MCF 10A (cell line): ENCODE measurements at places on chromosomes 13 and 19. TPM values are rescaled to one million over a fixed set of nuclear protein-coding genes. Genes with fewer than 3 reads are reported as not detected.

Gene PRODH2
- not detected in 2 replicates for total RNA-seq

Gene KLK3
- not detected in 2 replicates for total RNA-seq

Gene CYP2S1
- not detected in 2 replicates for total RNA-seq

Gene SHD
- total RNA-seq = not detected in 2 replicates

Gene RNF17
- total RNA-seq = not detected in 2 replicates

Gene PLIN5
- total RNA-seq = not detected in 2 replicates

- no peak overlapping the region for H3K27ac ChIP-seq
- peaks cover 5% of the 10 kb centered on the region for H3K4me1 ChIP-seq
- H3K36me3 ChIP-seq = no peaks in the 10 kb centered on the region
- H3K27me3 ChIP-seq = no peaks in the 10 kb centered on the region
- no peak overlapping the region for H3K4me3 ChIP-seq
Observed at GRCh38 chr13:73835138-73835721, 299.0 kb downstream of the KLF12 start.

GRCh38 chr13:95535243-95535642 lies 17.3 kb upstream of the CLDN10 start:
- H3K27ac ChIP-seq = peak overlapping the region; percentile 29
- H3K4me1 ChIP-seq = peaks cover 33% of the 10 kb centered on the region
- DNase-seq = peak; percentile 100
- H3K27me3 ChIP-seq = no peaks in the 10 kb centered on the region
- no peaks in the 10 kb centered on the region for H3K36me3 ChIP-seq

DNA sequence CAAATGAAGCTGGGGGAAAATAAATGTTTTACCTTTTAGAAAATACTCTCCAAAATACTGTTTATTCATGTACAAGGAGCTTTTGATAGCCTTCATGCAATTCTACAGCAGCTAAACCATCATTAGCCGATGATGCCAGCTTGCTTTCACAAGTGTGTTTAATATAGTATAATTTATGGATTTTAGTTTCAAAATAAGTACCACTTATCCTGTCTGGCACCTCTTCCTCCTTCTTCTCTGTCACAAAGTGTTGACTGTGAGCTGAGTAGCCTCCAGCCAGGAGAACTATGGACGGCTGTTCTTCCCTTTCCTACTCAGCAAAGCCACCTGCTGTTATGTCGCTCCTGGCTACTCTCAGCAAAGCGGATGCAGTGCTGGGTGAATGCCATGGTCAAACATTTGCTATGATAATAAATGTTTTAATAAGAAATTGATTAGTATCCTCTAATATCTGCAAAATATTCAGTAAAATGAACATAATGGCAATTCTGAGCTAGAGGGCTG lies 238.2 kb downstream of the LIG4 start:
- H3K36me3 ChIP-seq = no peaks in the 10 kb centered on the region
- no peaks in the 10 kb centered on the region for H3K27me3 ChIP-seq
- DNase-seq = no peak
- no peak overlapping the region for H3K4me3 ChIP-seq
- no peak overlapping the region for H3K27ac ChIP-seq

GRCh38 chr13:43727856-43728255 lies 58.9 kb downstream of the ENOX1 start:
- no peak overlapping the region for H3K27ac ChIP-seq
- H3K4me3 ChIP-seq = no peak overlapping the region

DNA sequence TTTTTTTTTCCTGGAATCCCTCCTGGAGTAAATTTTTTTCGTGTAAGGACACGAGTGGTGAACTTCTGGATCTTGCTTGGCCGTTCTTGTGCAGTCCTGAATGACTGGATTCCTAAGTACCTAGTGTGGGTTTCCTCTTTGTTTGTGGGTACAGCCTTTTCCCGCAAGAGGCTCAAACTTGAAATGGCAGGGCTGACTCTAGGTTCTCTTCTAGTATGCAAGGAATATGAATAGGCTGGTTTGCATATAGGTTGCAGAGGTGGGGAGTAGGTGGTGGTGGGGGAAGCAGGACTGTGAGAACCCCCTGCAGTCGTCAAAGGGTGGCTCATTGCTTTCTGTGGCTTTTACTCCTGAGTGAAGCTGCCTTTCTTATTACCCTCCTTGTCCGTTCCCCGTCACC lies 13.6 kb downstream of the UBAC2 start:
- H3K27ac ChIP-seq = no peak overlapping the region
- H3K4me3 ChIP-seq = no peak overlapping the region
- no peaks in the 10 kb centered on the region for H3K27me3 ChIP-seq
- peaks cover 27% of the 10 kb centered on the region for H3K36me3 ChIP-seq
- peaks cover 11% of the 10 kb centered on the region for H3K4me1 ChIP-seq

DNA sequence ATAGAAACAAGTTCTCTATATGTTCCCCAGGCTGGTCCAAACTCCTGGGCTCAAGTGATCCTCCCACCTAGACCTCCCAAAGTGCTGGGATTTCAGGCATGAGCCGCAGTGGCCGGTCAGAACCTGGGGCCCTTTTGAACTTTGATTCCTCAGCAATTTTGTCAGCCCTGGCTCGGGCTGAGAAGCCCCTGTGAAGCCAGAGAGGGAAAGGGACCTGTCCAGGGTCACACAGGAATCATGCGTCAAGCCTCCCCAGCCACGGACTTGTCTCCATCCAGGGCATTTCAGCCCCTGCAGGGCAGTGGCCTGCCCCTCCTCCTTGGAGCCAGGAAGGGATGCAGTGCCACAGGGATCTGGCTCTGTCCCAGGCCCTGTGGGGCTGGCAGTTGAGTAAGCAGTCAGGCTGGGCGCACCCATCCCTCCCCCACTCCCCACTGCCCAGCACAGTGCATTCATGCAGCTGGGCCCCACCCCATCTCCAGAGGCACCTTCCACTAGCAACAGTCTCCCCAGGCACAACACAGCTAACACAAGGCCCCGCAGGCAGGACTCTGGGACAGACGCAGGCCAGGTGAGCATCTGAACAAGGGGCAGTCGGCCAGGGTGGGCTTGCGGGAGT lies at the start of gene CAPS:
Gene CAPS, plus strand, starts transcription at position 516 of the 619 bp plus-strand sequence. CDS start 153 bp downstream, outside the sequence.
- peaks cover 54% of the 10 kb centered on the region for H3K36me3 ChIP-seq
- peaks cover 6% of the 10 kb centered on the region for H3K4me1 ChIP-seq
- DNase-seq = peak; percentile 79
- H3K27me3 ChIP-seq = no peaks in the 10 kb centered on the region
- no peak within 1 kb of the TSS for H3K27ac ChIP-seq
- no peak within 1 kb of the TSS for H3K4me3 ChIP-seq
